GM23338 (cell line): ENCODE measurements at places on chromosomes 1 and 21. TPM values are rescaled to one million over a fixed set of nuclear protein-coding genes. Genes with fewer than 3 reads are reported as not detected.

DNA sequence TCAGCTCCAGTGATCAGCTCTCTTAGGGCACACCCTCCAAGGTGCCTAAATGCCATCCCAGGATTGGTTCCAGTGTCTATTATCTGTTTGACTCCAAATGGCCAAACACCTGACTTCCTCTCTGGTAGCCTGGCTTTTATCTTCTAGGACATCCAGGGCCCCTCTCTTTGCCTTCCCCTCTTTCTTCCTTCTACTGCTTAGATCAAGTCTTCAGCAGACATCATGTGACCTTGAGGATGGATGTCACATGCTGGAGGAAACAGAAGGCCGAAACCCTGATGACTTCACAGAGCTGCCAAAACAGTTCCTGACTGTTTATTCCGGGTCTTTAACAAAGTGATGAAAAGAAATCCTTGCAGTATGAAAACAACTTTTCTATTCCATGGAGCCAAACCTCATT lies 24.4 kb upstream of the WDR26 start:
- DNase-seq = no peak

- no peak for DNase-seq
Observed at GRCh38 chr1:202170726-202171125, 10.3 kb upstream of the PTPN7 start.

GRCh38 chr1:235503403-235504121 lies 690 bp downstream of the B3GALNT2 start:
- DNase-seq = peak; percentile 73

DNA sequence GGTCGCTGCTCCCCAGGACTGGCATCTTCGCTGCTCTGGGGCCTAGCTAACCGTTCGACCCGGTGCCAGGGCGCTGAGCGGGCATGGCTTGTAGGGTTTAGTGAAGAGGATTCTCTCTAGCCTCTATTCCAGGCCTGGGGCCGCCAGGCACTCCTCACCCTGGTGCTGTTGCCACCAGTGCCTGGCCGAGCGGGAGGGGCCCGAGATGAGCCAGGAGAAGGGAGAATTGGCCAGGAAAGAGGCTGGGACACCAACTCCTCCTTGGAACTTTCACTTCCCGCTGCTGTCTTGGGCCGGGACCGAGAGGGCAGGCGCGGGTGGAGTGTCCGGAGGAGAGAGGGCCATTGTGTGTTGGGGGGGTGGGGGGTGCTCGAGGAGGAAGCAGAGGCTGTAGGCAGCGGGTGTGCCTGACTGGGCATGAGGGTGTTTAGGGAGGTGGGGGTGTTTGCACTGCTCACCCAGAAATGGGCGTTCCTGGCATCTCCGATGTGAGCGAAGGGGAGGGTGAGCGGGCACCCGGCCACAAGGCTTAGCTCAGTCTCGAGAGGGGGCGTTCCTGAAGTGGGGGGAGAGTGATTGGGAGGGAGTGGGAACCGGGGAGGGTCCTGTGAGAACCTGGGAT lies 772 bp downstream of the ADAM15 start:
- peak; percentile 51 for DNase-seq

DNA sequence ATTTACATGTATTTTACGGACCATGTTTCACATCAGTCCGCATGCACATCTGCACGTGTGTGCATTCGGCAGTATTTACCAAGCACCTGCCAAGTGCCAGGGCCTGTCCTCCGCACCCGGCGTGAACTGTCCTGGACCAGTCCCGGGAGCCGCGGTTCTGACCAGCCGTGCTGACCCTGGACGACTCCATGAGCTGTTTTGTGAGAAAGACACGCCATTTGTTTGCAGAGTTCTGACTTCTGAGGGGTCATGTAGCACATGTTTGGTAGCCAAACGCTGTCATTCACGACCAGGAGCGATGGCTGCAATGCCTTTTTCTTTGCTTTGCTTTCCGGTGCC lies 3.3 kb upstream of the OLIG2 start:
- no peak for DNase-seq

HSPA6 gene
- polyA plus RNA-seq = 0.09 TPM in 1 of 2 replicates, not detected in the other

DNA sequence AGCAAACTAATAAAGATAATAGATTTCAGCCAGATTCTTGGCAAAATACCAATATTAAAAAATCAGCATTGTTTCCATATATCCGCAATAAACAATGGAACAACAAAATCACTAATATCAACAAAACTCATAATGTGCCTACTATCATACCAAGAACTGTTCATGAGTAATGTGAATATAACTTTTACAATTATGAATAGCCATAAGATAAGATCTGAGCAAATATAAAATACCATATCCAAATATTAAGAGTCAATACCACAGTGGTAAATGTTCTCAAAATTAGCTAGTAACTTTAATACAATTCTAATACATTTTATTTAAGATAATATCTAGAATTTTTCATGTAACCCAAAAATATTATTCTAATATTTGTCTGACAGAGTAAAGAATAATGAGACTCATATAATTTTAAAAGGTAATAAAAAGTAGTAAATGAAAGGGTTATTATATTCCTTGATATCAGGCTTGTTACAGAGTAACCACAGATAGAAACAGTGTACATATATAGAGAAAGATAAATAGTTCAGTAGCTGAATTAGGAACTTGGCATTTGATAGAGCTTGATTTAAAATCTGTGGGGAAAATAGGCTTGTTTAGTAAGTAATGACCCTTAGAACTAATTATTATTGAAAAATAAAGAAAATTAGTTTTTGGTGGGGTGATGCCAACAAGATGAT lies 2126.6 kb downstream of the MRPL39 start:
- no peak for DNase-seq

- peak; percentile 41 for DNase-seq
Observed at GRCh38 chr1:170765712-170766330, 101.9 kb downstream of the PRRX1 start.

DNA sequence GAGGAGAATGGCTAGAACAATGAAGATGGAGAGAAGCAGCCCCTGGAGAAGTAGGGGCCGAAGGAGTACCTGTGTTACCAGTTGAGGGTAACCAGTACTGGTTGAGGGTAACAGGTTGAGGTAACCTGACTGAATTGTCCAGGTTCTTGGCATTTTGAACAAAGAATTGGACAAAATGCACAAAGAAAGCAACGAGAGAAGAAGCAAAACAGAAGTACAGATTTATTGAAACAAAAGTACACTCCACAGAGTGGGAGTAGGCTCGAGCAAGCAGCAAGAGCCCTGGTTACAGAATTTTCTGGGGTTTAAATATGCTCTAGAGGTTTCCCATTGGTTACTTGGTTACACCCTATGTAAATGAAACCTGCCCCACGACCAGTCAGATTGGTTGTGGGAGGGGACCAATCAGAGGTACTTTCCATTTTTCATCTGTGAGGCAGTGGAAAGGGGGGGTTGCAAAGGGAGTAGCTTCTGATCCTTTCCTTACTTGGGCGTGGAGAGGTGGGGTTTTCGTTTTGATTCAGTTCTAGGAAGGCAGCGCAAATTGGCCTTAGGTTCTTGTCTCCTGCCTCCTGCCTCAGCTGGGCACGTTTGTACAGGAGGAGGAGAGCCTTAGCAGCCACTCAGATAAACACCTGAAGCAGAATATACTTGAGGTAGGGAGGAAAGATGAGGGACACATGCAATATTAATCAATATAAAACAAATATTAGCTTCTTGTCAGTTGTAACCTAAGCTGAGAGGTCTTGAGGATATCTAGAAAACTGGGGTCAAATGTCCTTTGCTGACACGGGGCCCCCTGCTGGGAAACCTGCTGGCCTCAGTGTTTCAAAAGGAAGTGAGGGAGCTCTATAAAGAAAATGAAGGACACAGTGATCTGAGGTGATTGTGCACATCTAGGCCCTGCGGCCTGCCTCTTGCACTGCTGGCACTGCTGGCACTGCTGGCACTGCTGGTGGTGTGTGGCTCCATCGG lies 14.3 kb upstream of the LSM10 start:
- DNase-seq = peak; percentile 76

- DNase-seq = no peak
Observed at GRCh38 chr1:55886856-55887712, 671.9 kb upstream of the USP24 start.

DNA sequence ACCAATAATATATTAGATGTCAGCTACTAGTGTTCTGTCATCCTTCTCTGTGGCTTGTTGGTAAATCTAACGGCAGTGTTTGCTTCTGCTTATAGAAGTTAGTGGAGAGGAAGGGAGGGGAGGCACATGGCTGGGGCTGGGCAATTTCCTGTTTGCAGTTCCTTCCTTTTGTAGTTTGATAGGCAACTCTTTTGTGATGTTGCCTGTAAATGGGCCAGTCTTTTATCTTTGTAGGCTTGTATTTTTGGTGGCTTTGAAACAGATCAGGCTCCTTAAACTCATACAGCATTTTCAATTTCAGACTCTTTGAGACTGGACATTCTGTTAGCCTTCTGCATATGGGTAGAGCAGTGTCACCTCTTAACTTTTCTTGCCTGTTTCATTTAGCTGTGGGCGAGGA lies 48.1 kb downstream of the CDC14A start:
- DNase-seq = peak; percentile 74

AHCTF1 gene
- 14.9 and 21.7 TPM in 2 replicates for polyA plus RNA-seq

AIRE gene
- polyA plus RNA-seq = not detected in 2 replicates

PERM1 gene
- polyA plus RNA-seq = 0.66 and 1.1 TPM in 2 replicates

HUNK gene
- 1.6 and 2.9 TPM in 2 replicates for polyA plus RNA-seq
